ENCODE measurements at places on chromosomes 7 and 10.

- no peak for DNase-seq
Measured at GRCh38 chr10:35707642-35708425, 65.7 kb upstream of the FZD8 start.

GRCh38 chr10:87752566-87752965 is 65.5 kb downstream of the ATAD1 start:
- no peak for DNase-seq

GRCh38 chr7:155002411-155003091 is 373 bp downstream of the PAXIP1 start:
- peak; percentile 88 for DNase-seq

DNA sequence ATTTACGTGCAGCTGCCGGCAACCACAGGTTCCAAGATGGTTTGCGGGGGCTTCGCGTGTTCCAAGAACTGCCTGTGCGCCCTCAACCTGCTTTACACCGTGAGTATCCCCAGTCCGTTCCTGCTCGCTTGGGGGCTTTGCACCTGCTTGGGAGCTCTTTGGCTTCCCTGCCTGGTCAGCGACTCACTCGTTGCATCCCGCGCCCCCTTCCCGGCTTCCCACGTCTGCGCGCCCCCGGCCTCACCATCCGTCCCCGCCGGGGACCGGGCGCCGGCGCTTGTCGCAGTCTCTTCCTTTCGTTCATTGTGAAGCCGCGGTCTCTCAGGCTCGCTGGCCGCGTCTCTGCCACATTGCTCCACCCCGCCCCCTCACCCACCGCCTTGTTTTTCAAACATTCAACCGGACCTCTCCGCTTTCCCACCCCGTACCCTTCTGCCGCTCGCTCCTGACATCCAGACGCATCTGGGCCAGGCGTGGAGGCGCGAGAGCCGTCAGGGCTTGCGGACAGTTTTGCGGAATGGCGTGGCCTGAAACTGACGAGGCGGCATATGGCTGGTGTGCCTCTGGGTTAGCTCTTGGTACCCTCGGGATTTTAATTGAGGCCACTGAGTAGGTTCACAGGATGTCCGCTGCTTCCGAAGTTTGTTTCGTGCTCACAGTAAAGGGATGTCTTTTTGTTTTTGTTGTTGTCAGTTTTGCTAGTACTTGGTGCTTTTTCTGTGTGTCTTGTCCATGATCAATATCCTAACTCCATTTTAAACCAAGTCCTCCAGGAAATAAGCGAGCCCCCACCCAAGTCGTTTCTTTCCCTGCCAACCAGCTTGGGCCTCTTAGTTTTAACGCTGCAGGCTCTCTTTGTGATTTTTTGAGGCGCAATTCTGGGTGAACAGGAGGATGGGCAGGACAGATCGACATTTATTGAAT is 639 bp downstream of the TSPAN13 start:
- DNase-seq = no peak

- no peak for DNase-seq
Measured at GRCh38 chr7:94393246-94394108, 1.2 kb upstream of the COL1A2 start.

- no peak for DNase-seq
Measured at GRCh38 chr10:26464632-26465280, 26.6 kb downstream of the APBB1IP start.

DNA sequence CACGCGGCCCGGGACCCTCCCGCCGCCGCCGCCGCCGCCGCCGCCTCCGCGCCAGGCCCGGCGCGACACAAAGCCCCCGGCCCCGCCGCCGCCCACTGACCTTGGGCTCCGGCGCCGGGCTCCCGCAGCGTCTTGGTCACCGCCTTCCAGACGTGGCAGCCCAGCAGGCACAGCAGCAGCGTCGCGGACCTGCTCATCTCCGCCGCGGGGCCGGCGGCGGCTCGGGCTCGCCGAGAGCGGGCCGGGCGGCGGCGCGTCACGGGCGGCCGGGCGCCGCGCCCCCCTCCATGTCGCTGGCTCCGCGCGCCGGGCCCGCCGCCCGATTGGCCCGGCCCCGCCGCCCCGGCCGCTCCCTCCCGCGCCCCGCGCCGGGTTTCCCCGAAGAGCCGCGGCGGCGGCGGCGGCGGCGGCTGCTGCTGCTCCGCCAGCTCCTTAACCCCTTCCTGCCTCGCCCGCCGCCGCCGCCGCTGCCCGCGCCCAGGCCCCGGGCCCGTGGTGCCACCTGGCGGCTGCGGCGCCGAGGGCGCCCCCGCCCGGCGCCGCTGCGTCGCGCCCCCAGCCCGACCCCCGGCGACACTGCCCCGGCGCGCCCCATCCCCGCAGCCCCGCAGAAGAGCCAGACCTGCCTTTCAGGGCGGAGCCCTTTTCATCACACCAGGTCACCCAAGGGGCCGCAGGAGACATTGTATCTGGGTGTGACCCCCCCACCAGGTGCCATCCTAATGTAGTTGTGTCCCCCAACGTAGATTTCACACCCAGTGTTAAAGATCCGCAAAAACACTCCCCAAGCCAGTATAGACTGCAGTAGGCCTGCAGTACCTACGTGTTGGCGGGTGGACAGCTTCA is at the start of gene FAM171A1:
TSS of gene FAM171A1 (minus strand) at position 434 of the 846 bp plus-strand sequence. CDS start at position 197, 237 bp downstream.
- peak; percentile 85 for DNase-seq

DNA sequence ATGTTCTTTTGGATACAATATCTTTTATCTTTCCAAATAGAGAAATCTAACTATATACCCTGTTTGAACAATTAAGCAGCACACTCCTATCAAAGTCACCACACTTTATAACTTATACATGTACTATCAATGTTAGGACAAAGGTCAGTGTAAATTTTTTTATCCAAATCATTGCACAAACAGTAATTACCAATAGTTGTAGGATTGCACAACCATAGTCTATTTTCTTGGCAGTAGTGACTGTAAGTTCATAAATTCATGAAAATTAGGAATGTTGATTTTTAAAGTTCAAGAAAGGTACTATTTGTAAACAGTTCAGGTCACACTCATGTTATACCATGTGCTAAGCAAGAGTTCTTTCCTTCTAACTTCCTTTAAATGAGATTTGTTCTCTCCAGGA is 9.3 kb downstream of the WNT2 start:
- DNase-seq = no peak

DNA sequence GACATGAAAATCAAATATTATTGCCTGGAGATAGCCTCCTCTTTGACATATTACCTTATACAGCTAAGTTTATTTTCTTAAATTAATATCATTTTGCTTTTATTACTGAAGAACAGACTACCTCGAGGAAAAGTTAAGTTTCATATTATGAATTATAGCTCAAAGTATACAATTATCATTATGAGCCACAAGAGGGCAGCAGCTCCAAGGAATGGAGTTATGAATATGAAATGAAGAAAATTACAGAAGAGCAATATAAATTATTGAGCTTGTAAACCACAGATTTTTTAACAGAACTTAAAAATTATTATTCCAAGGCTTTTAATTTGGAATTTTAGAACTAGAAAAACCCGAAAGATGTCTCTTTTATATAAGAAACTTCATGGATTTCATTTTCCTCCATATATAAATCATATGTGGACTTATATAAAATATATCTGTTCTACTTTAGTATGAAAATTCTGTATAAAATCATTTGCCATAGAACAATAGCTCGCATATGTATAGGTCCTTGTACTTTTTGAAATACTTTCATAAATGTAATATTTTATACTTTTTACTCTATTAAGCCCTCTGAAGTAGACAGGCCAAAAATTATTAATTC is 40.1 kb downstream of the IQUB start:
- DNase-seq = no peak

DNA sequence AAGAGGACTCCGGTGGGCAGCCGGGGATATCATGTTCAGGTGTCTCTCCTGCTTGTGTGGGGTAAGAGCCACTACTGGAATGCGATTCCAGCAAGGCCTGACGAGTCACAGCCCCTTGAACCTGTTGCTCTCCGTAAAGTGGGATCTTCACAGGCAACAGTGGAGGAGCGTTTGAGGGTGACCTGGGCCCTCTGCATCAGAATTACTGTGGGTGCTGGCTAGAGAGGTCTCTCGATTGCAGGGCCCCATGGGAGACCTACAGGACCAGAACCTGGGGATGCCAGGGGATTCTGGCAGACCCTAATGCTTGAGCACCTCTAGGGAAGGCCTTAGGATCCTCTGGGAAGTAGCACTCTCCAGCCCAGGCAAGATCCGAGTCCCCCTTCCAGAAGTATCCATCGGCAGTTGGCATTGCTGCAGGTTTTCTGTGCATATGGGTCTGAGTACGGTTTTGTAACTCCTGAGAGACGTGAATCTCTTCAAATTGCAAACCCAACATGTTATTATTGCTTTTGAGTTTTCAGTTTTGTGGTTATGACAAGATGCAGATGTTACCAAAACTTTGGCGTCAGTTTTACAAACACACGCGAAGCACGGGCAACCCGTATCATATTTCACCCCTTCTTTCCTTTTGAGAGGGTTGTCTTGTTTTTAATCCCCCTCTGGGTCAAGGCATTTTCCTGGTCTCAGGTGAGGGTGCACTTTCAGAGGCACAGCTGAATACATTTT is 4.6 kb downstream of the MGMT start:
- DNase-seq = no peak

DNA sequence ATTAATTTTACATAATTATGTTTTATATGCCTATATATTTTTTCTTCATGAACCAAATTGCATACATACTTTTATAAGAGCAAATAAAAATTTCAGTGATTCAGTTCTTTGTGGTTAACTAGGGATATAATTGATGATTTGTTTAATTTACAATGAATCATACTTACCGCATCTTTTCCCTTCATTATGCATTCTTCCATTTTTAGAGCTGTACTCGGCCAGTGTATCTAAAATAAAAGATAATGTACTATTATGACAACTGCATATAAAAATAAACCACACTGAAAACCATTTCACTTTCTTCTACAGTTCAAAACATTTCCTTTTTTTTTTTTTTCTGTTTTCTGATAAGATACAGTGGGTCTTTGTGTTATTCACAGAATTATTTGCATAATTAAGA is 179.9 kb downstream of the SEMA3E start:
- no peak for DNase-seq

DNA sequence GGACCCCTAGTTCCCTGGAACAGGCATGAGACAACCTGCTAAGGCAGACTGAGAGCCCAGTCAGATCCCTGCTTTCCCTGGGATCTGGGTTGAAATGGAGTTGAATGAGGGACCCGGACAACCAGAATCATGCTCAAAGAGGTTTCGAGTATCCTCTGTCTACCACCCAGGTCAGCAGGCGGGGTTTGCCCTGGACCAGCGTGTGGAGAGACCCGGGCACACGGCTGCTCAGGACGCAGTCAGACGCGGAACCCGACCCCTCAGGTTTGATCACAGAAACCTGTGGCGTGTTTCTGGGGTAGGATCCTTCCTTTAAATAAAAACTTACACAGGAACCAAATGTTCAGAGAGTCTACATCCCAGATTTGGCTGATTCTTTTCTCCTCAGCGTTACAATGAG is 330.6 kb downstream of the PTPRN2 start:
- DNase-seq = no peak

- DNase-seq = no peak
Measured at GRCh38 chr7:110564246-110564645, 526.7 kb upstream of the LRRN3 start.

- DNase-seq = no peak
Measured at GRCh38 chr10:33196710-33197491, 137.6 kb downstream of the NRP1 start.

DNA sequence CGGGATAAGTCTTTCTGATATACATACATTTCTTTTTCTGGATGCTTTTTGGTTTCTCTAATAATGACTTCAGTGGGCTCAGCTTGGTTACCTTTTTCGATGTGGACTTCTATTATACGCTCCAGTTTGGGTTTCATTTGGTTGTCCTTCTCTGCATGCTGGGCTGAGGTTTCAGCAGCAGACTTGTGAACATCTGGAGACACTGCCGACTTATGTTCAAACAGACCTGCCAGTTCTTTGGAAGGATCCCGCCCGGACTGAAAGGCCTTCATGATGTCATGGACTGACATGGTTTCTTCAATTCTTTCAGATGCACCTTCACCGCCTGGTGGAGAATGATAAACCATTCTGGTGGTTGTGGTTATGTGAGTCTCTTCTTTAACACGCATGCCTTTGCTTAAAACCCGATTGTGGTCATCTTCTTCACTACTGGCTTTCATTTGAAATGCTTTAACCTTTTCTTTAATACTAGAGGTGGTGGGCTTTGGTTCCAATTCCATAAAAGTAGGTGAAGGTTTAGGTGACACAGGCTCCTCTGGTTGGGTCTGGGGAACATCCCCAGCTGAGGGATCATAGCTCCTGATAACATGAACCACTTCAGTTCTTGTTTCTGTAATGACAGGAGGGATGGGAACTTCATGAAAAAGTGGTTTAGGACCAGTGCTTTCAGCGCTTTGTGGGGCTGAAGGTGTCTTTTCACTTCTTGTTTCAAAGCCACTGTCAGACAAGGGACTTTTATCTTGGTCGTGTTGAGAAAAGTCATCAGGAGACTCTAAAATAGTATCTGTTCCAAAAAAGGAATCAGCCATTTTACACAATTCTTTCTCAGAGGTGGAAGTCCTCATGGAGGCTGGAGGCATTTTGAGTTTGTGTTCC is 167.7 kb upstream of the CCDC6 start:
- no peak for DNase-seq

GRCh38 chr7:135799881-135800280 is 51.3 kb upstream of the FAM180A start:
- no peak for DNase-seq

- DNase-seq = no peak
Measured at GRCh38 chr10:108404155-108404554, 1239.6 kb upstream of the SORCS1 start.

DNA sequence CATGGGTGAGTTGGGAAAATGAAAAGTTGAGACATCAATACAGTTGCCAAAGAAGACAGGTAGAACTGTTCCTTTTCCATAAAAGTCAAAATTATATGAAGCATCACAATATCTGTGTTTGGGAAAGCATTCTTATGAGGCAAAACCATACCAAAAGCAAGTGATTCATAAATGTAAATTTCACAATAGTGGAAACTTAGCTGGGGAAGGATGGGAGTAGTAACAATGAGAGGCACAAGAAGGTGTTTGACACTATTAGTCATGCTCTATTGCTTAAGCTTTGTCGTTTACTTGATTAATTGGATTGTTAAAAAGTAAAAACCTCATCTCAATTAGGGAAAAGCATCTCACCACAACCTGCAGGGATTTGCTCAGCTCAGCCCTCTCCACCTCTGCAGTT is 240.2 kb downstream of the C7orf25 start:
- no peak for DNase-seq

DNA sequence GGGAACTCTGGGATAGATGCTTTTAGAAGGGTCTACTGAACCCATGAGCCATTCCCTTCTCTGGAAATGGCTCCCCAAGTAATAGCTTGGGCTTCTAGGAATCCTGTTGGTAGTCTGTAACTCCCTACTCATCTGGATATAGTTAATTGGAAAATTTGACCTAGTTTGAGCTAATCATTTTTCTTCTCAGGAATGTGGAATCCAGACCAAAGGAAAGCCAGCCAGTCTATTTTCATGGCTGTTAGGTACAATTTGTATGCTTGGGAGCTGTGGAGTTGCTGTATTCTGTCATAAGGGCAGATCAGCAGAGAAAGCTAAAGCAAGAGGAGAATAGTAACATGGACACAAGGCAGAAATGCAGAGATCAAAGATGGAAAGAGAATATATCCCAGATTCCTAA is 71.6 kb upstream of the C1GALT1 start:
- no peak for DNase-seq

Data from activated effector memory CD4-positive, alpha-beta T cell treated with anti-CD3 and anti-CD28 coated beads, Interleukin-2, amount 50 U/mL, for 16 hours (primary cell).